ENCODE measurements at places on chromosomes 2 and 18. TPM values are rescaled to one million over a fixed set of nuclear protein-coding genes. Genes with fewer than 3 reads are reported as not detected.

MC5R gene
- total RNA-seq: not detected

APCDD1 gene
- total RNA-seq: 0.04 TPM

STAT4 gene
- total RNA-seq: 0.13 TPM

OTOF gene
- 0.26 TPM for total RNA-seq

IL1B gene
- 0.46 TPM for total RNA-seq
